ENCODE measurements at places on chromosomes 7 and 10.

- no peak for DNase-seq
Observed at GRCh38 chr10:18829259-18829658, 170.0 kb downstream of the ARL5B start.

DNA sequence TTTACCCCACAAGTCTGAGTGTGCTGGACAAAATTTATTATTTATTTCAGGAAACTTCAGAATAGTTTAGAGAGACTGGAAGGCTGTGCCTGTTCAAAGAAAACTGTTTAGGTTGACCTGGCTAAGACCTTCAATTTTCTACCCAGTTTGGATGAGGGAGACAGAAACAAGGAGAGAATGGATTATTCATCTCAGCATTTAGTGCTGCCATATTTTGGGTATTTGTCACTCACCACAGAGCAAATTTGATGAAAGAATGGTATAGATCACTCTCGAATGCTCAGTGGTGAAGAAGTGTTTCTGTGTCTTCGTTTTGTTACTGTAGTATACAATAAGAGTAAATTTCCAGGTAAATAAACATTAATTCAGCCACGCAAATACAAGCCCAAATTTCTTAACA is 71.8 kb downstream of the SEMA3C start:
- DNase-seq, result no peak

- no peak for DNase-seq
Observed at GRCh38 chr10:109253306-109253705, 670.0 kb downstream of the XPNPEP1 start.

DNA sequence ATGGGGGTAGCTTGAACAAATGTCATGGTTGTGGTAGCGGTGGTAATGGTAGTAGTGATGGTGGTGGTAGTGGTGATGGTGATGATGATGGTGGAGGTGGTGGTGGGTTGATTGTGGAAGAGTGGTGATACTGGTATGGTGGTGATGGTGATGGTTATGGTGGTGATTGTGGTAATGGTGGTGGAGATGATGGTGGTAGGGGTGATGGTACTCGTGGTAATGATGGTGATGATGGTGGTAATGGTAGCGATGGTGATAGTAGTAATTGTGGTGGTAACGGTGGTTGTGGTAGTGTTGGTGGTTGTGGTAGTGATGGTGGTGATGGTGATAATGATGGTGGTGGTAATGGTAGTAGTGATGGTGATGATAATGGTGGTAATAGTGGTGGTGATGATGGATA is 65.7 kb upstream of the SDK1 start:
- DNase-seq, result no peak

- DNase-seq, result no peak
Observed at GRCh38 chr10:11441151-11441535, 170.3 kb downstream of the USP6NL start.

DNA sequence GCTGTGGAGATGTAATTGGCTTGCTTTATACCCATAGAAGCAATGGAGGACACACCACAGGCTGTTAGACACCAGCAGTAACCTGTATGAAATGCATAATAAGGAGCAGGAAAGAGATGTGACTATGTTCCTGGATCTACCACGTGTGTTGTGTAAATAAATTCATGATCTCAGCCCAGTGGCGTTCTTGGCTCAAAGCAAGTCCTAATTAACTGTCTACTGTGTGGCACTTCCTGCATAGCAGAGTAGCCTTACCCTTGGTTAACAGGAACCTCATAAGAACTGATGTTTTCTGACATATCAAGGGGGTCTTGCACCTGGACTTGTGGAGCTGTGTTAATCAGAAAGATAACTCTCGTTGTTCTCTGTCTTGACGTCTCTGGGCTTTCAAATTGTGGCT is 25.7 kb upstream of the FAM180A start:
- peak; percentile 73 for DNase-seq

DNA sequence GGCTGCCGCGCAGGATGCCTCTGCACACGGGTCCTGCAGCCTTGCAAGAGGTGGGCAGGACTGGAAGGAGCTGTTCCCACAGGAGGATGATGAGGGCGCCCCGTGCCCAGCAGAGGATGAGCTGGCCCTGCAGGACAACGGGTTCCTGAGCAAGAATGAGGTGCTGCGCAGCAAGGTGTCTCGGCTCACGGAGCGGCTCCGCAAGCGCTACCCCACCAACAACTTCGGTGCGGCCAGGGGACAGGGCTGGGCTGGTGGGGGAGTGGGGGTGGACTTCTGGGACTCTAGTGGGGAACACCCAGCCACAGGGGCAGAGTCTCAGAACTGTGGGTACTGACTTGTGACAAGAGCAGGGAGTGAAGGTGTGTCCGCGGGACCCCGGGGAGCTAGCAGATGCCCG is 16.0 kb downstream of the ZFYVE27 start:
- DNase-seq, result no peak

DNA sequence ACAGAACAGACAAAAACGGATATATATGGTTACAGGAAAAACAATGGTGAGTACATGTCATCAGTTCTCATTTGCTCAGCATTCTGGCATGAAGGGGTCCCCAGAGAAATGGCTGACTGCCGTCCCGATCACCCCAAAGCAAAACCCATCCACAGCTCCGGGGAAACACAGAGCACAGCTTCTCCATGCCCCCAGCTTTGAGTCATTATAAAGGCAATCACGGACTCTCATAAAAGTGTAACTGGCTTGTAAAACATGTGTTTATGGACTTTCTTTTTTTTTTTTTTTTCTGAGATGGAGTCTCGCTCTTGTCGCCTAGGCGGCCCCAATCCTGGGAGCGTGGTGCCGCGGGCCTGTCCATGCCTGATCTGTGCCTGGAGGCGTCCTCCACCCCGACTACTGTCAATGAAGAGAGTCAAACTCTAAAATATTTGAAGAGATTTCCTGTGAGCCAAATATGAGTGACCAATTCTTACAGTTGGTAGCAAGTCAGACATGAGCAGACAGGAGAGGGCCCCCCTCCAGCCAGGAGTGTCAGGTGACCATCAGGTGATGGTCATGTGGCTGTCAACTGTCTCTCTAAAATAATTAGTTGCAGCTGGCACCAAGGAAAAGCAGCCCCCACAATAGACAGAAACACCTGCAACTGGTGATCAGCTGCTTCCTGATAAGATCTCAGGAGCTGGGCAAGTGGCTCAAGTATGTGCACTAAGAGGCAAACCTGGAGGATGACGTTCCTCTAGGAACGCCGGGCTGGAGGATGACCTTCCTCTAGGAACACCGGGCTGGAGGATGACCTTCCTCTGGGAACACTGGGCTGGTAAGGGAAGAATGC is 21.7 kb upstream of the NOM1 start:
- DNase-seq, result no peak

- no peak for DNase-seq
Observed at GRCh38 chr10:73905256-73906020, 5.5 kb upstream of the PLAU start.

DNA sequence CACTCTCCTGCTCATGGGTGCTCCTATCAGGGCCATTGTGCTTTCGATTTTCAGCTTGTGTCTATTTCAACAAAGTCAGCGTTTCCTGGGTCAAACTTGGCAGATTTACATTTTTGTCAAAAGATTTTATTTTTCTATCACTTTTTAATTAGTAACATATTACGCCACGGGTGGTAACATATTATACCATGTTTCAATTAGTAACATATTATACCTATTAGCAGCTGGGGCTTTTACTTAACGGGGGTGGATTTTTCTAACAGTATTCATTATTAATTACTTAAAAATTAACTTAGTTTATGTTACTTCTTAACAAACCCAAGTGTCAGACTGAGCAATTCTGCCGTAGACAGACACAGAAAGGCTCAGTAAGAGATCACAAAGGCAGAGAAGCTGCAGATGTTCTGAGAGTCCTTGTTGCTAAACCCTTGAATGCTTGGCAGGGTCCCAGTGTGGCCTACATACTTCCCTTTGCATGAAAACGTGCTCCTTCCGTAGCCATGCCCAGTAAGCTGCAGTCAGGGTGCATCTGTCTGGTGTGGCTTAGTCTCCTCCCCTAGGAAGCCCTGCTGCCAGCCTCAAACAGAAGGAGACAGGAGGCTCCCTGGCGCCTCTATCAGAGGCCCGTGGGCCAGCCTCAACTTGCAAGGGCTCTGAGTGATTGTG is 263.1 kb upstream of the CXCL12 start:
- peak; percentile 48 for DNase-seq

DNA sequence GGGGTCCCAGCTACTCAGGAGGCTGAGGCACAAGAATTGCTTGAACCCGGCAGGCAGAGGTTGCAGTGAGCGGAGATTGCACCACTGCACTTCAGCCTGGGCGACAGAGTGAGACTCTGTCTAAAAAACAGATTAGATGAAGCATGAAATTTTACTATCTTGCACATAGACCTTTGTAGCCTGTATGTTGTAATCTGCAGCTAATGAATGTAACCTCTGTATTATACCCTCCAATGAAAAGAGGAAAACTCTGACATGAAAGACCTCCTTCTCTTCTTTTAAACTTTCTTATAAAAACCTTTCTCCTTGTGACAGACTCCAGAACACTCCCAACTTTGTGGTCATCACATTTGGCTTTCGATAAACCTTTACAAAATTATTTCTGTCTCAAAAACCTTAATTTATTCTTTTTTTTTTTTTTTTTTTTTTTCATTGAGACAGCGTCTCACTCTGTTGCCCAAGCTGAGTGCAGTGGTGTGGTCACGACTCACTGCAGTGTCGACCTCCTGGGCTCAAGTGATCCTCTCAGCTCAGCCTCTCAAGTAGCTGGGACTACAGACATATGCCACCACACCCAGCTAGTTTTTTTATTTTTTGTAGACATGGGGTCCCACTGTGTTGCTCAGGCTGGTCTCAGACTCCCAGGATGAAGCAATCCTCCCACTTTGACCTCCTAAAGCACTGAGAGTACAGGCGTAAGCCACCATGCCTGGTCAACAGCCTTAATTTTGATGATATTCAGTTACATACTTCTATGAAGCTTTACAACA is 97.4 kb downstream of the SVOPL start:
- DNase-seq, result no peak

DNA sequence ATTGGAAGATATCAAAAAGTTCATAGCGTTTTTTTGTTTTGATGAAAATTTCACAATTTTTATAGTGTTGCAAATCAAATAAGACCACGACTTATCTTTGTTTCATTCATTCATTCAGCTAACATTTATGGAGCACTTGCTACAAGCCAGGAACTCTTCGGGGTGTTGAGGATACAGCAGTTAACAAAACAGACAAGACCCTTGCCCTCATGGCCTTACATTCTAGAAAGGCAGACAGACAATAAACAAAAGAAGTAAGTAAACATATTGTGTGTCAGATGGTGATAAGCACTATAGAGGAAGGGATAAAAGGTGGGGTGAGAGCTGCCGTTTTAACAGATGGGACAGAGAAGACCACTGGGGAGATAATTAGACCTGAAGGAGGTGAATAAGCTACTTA is 41.6 kb upstream of the GSAP start:
- DNase-seq, result no peak

DNA sequence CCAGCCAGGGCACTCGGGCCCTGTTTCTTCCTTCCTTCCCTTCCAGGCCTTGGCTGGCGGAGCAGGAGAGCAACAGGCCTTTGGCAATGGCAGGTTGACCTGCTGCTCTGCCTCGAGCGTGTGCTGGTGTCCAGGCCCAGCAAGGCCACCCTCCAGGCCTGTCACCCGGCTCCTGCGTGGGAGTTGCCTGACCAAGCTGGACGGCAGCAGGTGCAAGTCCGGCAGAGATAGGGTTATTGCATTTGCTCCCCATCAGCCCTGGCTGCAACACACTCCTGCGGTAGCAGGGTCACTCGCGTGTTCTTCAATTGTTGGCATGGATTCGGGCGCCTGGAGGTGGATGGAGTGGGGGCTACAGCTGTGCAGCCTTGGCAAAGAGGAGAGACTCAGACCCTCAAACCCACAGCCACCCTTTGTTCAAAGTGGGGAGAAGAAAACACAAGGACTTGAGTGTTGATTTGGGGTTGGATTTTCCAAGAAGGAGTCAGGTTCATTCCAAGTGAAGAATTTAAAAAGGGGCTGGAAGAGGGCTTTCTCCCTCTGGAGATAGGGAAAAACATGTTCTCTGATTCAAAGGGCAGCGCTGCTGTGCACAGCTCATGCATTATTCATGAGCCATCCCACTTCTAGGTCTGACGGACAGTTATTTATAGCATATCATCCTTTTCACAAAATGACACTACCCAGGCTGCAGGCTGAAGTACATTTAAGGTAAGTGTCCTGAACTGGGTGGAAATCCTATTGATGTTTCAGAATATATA is 64.2 kb upstream of the PITRM1 start:
- DNase-seq, result no peak

GRCh38 chr7:3463696-3464095 is 162.6 kb downstream of the SDK1 start:
- no peak for DNase-seq

DNA sequence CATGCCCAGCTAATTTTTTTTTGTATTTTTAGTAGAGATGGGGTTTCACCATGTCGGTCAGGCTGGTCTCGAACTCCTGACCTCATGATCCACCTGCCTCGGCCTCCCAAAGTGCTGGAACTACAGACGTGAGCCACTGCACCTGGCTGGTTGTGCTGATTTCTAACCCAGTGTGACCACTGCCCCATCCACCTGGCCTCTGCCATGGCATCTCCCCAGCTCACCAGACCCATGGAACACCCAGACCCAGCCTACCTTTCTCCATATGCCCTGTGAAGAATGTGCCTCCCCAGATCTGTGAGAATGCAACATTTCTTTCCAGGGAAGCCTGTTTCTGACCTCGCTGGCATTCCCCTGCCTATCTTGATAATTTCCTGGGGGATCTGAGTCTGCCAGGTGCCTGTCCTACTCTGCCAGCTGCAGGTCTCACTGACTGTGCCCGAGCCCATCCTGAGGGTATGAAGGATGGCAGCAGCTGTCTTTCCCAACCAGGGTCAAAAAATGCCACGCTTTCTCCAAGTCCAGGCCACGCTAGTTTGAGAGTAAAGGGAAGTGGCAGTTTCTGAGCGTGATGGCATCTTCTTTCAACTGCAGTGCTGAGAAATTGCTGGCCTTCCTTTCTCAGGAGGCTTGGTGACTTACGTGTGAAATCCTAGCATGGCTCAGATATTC is 324.4 kb upstream of the ZNF32 start:
- DNase-seq, result no peak

DNA sequence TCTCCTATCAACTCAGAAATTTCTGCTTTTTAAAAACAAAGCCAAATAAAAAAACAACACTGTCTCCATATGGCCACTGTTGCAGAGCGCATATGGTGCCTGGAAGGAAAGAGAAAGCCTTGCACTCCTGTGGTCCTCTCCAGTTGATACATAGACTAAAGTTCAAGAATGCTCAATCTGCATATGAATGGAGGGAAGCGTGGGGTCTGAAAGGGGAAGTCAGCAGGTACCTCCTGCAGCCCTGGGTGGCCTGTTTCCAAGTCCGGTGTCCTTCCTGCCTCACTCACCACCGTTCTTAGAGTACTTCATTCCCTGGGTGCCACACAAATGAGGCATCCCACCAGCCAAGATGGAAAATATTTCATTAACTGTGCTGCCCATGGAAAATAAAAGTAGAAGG is 138.3 kb upstream of the PALS2 start:
- no peak for DNase-seq

Data from AG08396 (cell line).